Activated CD4-positive, CD25-positive, alpha-beta regulatory T cell treated with anti-CD3 and anti-CD28 coated beads, Interleukin-2, amount 50 U/mL, for 24 hours (primary cell): ENCODE measurements at places on chromosomes 13 and 19.
A peak's percentile ranks its signal among the peaks of the same experiment; 100 is the strongest.

DNA sequence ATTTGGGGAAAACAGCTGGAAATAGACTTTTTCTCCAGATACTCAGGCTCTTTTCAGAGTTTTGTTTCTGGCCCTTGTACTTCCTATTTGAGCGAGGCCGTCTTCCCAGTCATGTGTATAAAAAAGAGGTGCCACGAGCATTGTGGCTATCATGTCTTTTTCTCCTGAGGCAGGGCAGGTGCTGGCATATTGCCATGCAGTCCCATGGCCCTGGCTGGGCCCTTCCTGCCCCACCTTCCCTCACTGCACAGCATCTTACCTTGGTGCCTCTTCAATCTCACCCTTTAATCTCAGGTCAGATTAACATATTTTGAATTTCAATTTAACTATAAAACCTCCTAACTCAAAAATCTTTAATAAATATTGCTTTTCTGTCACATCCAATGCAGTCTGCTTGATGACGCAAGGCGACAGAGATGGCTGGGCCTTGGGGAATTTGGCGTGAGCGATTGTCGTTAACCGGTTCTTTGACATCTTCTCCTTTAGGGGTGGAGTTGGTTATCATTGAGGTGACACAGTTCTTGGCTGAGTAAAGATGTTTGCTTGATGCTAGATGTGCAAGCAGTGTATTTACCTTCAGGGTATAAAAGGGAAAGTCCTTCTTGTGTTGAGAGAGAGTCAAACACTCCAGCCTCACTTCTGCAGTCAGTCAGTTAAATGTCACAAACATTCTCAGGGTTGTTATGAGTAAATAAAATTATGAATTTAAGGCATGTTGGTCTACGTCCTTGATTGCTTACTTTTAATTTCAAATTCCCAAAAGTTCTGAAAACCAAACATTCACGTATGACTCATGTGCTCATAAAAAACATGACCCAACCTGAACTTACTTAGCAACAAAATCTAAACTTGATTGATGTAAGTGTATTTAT, 289.9 kb downstream of the MYO16 start:
- ATAC-seq, result no peak

DNA sequence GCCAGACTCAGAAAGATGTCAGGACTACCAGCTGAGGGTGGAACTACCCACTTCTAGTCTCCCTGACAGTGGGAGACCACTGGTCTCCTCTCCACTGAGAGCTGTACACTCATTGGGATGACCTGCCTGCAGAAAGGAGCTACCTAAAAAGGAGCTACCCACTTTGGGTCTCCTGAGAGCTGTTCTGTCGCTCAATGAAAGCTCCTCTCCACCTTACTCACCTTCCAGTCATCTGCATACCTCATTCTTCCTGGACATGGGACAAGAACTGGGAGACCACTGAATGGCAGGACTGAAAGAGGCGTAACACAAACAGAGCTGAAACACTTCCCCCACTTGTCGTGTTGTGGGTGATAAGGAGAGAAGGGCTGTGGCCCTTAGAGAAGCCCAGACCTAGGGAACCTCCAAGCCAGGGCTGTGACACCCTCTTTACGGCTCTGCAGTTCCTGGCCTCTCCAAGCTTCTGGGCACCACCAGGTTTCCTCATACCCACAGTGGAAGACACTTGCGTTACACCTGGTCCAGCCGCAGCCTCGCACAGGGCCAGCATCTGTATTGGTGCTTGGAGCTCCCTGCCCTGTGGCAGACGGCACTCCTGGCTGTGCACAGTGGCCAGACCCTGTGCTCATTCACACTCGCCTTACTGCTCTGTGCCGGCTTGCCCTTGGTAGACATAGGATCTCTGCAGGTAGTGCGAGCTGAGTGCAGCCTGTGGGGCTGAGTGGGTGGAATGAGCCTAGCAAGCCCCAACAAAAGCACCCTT, 54.9 kb upstream of the SLITRK6 start:
- no peak for ATAC-seq

GRCh38 chr19:43784241-43784980, 3.6 kb upstream of the KCNN4 start:
- peak; percentile 29 for ATAC-seq

- ATAC-seq, result no peak
These were observed 1202.8 kb downstream of the DIAPH3 start for GRCh38 chr13:58960888-58961287.

- no peak for ATAC-seq
These were observed 164.0 kb downstream of the TSHZ3 start for GRCh38 chr19:31185261-31185660.

DNA sequence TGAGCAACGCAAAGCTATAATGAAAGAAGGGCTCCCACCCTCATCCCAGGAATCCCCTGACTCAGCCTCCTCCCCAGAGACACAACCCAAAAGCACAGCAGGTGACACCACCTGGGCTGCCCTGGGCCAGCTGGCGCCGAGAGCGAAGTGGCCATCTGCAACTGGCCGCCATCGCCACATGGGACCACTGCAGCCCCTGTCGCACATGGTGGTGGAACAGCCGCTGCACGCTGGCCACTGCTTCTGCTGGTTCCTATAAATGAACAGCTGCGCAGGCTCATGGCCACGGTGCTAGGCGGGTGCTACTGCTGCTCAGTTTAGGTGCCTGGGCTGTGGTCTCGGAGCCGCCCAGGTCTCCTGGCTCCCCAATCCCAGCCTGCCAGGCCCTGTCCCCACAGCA, 11.6 kb upstream of the ISYNA1 start:
- no peak for ATAC-seq

DNA sequence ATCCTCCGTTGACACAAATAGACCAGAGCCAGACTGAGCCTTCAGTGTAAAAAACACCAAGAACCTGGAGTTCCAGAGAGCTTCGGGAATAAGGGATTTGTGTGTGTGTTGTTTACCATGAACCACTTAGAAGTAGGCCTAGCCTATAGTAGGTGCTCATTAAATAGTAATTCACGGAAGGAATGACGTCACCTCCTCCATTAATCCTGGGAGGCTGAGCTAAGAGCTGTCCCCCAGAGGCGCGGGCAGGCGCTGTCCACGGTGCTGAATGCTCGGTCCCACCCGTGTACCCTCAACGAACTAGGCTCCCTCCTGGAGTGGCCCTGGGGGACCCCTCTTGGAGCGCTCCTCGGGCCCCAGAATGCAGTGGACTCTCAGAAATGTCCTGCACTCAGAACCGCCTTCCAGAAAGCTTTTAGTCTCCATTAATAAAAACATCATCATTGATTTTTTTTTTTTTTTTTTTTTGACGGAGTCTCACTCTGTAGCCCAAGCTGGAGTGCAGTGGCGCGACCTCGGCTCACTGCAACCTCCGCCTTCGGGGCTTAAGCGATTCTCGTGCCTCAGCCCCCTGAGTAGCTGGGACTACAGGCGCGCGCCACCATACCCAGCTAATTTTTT, 6.5 kb downstream of the UNC13A start:
- ATAC-seq, result no peak

DNA sequence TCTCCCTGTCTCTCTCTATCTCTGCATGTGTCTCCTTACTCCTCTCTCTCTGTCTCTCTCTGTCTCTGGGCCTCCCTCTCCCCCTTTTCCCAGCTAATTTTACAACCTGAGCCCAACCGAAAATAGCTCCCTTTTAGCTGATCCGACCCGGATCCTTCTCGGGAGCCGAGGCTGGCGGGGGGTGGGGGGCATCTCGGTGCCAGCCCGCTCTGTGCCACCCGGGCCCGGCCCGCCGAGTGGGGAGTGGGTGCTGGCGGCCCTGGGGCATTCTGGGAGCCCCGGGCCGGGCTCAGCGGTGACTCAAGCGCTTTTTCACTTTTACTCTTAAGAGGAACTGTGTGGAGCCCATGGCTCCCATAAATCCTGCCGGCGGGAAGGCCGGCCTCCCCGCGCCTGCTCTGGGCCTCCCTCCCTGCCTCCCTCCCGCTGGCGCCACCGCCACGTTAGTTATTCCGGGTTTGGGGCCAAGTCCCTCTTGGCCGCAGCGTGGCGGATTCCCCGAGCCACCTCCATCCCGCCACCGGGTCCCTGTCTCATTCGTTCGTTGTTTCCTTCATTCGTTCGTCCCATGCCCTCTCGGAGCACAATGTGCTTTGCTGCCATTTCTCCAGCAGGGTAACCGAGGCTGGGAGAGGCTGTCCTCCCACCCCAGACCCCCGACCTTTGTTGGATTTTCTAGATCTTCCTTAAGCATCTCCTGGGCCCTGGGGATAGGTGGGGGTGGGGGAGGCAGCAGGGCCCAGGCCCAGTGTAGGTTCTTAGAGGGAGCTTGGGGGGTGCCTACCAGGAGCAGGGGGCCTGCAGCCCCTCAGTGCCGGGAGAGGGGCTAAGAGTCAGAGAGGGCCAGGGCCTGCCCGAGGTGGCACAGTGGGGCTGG, 3.2 kb downstream of the NFIC start:
- no peak for ATAC-seq

GRCh38 chr19:35351411-35352176, 3.9 kb downstream of the FFAR1 start:
- no peak for ATAC-seq

DNA sequence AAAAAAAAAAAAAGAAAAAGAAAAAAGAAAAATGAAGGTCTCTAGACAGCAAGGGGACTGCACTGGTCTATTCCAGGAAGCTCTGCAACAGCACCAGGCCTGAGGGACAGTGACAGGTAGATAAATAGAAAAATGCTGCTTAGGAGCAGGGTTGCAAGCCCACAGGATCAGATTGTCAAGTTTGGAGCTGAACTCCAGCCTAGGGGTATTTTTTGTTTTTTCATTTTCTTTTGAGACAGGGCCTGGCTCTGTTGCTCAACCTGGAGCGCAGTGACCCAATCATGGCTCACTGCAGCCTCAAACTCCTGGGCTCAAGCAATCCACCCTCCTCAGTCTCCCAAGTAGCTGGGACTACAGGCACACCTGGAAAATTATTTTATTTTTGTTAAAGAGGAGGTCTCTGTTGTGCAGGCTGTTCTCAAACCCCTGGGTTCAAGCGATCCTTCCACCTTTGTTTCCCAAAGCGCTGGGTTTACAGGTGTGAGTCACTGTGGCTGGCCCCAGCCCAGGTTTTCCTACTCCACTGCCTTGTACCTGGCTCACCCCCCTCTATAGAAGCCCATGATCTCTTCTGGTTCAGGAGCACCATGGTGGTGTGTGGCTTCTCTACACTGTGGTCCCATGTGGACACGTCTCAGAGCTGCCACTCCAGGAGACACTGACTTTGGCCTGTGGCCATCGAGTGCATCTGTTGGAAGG, 23.9 kb downstream of the POP4 start:
- no peak for ATAC-seq

GRCh38 chr19:47026156-47026555, 6.5 kb downstream of the NPAS1 start:
- no peak for ATAC-seq

GRCh38 chr19:47275791-47276461, 1.2 kb downstream of the INAFM1 start:
- no peak for ATAC-seq

GRCh38 chr13:28618230-28618994, 40.5 kb upstream of the POMP start:
- no peak for ATAC-seq

DNA sequence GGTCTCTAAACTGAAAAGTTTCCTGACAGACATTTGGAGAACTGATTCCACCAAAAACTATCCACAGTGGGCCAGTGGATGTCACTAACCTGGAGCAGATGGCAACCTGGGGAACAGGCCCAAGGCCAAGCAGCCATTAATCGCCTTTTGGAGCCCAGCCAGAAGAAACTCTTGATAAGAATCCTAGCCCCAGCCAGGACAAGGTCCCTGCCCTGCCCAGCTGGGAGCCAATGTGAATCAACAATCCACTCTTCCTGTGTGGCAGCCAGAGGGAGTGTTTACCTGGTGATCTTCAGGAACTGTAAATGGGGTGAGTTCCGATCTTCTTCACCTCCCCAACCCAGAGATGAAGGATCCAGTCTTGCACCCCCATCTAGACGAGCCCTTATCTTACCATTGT, 14.5 kb upstream of the IGSF23 start:
- ATAC-seq, result no peak

DNA sequence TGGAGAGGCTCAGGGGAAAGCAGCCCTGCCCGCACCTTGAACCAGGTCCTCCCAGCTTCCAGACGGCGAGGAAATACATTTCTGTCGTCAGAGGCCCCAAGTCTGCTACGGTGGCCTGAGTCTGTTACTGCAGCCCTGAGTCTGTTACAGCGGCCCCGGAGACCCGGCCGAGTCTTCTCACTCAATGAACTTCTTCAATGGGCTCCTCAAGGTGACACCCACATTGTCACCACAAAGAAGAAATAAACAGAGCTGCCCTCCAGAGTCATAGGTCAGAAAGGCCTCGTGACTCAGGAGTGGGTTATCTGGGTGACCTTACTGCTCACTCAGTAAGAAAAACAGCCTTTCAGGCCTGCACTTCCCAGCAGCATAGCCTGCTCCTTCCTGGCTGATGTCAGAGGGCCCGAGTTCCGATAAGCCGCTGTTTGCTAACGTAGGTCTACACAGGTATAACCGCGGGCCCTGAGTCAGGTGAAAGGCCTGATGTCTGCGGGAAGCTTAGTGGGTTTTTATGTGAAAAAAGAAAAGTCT, 66.9 kb upstream of the TM9SF2 start:
- ATAC-seq, result peak; percentile 73

DNA sequence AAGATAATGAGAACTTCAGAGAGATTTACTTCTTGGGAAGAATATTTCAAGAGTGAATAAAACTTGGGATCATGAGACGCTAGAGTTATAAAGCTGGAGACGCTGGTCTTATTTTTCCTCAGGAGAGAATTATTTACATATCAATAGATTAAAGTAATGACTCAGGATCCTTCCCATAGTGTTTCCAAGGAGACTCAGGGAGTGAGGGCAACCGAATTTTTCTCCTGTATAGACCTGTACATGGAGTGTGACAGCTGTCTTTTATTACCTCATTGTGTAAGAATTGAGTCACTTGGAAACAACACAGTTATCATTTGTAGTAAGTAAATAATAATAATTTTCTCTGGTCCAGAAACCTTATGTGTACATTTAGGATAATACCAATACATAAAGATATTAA, 1905.5 kb downstream of the OLFM4 start:
- no peak for ATAC-seq

GRCh38 chr13:26656919-26657318, 99.4 kb downstream of the WASF3 start:
- no peak for ATAC-seq

- peak; percentile 28 for ATAC-seq
These were observed 96.3 kb upstream of the GPR183 start for GRCh38 chr13:99403458-99403971.

- peak; percentile 93 for ATAC-seq
These were observed at the start of gene DMAC2 for GRCh38 chr19:41439441-41440222. Gene DMAC2, minus strand, starts transcription at chr19:41439912. Its CDS starts 13 bp downstream, at chr19:41439899.

DNA sequence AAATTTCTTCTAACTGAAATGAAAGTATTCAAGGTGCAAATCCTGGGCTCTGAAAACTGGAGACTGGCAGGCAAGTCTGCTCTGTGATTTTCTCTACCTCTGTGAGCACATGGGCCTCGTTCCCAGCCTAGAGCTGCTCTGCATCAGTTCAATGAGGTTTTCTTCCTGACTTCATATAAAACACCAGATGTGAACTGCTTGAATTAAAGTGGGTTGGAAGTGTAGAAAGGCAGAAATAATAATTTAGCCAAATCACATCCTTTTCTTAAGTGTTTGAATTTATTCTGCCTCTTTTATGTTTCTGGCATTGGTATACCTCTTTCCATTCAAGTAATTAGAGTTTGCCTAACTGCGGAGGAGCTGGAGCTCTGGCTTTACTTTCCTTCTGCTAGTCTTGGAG, 540.8 kb downstream of the OLFM4 start:
- ATAC-seq, result no peak
